ENCODE measurements at places on chromosomes 3 and 15.

DNA sequence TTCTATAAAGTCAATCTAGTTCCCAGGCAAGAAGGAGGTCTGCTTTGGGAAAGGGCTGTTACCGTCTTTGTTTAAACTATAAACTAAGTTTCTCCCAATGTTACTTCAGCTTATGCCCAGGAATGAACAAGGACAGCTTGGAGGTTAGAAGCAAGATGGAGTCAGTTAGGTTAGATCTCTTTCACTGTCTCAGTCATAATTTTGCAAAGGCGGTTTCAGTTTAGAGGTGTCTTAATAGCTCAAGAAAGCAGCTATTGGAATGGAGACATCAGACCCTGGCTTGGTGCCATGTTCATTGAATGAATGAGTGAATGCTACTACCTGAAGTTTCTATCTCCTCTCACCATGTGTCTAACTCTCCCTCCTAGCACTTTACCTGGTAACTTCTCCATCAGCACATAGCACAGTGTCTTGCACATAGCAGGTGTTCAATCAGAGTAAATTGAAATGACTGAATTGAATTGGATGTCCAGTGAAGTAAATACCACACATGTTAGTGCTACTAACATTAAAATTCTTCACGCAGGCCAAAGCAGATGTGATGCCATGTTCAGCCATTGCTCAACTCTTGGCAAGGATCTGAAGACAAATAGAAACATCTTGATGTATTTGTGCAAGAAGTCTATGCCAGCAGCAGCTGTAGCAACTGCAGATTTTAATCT lies 28.2 kb downstream of the CLEC3B start:
- DNase-seq, result peak; percentile 78

DNA sequence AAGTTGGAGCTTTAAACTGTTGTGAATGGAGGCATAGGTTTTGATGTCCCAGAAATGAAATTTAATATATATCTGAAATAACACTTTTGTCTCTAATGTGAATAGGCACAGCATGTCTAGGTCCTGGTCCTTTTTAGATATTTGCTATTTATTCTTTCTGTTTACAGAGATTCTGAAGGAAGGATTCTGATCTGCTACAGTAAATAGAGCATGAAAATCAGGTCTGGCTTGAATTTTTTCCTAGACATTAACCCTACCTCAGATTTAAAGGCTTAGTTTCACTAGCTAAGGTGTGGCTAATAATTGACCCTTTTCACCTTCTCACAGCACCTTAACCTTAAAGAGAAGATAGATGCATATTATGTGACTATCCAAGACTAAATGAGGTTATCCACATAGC lies 48.0 kb upstream of the SYNPR start:
- no peak for DNase-seq

- no peak for DNase-seq
Observed at GRCh38 chr15:85408270-85408746, 27.9 kb downstream of the AKAP13 start.

GRCh38 chr3:178420033-178420432 lies 116.2 kb upstream of the KCNMB2 start:
- DNase-seq, result no peak

DNA sequence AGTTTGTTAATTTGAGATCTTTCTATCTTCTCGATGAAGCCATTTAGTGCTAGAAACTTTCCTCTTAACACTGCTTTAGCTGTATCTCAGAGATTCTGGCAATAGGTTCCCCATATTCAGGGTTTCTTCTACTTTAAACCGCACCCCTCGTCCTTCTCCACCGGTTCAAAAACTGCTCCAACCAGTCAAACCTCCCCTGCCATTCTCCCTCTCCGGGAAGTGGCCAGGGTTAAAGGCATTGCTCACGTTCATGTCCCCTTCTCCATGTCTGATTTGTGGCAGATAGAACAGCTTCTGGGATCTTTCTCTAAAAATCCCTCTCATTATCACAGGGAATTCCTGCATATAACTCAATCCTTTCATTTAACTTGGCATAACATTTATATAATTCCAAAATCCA lies 14.4 kb downstream of the ALDH1L1 start:
- no peak for DNase-seq

DNA sequence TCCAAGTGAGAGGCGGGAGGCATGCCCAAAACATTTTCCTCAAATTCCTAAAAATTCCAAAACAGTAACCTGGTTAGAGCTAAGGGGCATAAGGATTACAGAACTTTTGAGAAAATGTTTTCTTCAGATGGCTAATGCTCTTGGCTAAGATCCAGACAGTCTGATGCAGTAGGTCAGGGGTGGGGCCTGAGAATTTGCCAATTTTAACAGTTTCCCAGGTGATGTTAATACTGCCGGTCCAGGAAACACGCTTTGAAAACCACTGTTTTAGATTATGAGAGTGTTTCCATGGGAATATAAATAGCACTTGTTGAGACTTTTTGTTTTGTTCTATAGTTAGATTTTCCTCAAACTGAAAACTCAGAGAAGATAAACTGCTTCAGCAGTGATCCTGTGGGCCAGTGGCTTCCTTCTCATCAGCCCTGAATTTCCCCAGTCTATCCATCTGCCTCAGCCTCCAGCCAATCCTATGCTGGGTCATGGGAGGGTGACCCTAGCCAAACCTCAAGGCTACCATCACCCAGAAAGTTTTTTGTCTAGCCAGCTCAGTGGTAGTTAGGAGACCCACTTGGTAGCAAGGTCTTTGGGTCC lies 71.6 kb upstream of the ACP3 start:
- peak; percentile 39 for DNase-seq

- peak; percentile 52 for DNase-seq
Observed at GRCh38 chr3:30319713-30320112, 286.7 kb upstream of the TGFBR2 start.

DNA sequence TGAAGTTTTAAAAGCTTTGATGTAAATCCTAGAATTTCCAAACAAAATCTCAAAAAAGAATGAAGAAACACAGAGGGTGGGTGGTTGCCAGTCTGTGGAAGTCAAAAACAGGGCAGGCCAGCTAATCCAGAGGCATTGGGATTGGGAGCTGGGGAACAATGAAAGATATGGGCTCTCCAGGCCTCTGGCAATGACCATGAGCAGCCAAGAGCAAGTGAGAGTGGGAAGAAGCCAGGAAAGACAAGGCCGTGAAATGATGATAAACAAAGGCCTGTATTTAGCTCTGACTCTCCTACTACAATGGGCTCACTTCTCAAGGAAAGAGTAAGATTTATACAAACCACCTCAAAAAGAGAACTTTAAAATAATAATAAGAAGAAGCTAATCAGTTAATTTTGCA lies 248.5 kb downstream of the ZMAT3 start:
- DNase-seq, result no peak

GRCh38 chr3:196557236-196557635 lies 11.1 kb downstream of the WDR53 start:
- no peak for DNase-seq

- DNase-seq, result peak; percentile 90
Observed at GRCh38 chr3:189995129-189995528, 125.6 kb downstream of the P3H2 start.

DNA sequence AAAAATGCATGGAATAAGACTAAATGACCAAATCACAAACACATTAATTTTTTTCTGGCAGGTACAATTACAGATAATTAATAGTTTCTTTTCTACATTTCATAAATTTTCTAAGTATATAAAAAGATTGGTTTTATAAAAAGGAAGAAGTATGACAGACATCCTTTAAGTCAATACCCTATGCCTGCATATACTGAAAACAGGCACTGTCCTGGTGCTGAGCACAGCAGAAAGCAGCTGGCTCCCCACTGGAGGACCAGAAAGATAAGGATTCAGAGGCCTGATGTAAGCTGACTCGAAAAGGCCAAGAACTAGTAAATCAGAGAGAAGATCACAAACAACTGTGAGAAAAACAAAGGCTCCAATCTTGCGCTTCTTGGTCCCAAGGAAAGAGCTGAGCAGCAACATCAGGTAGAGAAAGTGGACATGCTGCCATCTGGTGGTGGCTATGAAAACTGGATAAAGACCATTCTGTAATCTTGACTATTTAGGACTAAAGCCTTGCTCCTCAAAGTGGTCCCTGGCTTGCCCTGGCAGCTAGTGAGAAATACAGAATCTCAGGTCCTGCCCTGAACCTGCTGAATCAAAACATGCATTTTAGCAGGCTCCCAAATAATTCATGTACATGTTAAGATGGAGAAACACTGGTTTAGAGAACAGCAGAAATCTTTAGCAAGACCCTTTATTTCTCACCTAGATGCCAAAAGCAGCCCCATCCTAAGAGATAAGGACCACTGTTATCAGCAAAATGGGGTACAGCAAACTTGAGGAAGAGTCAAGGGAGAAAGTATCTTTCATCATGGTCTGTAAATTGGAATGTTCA lies 76.0 kb downstream of the TRANK1 start:
- peak; percentile 62 for DNase-seq

- no peak for DNase-seq
Observed at GRCh38 chr15:65381445-65382145, 3.8 kb upstream of the IGDCC3 start.

GRCh38 chr15:61824291-61824690 lies 236.0 kb downstream of the VPS13C start:
- DNase-seq, result no peak

GRCh38 chr15:78946493-78946892 lies 1.6 kb upstream of the CTSH start:
- no peak for DNase-seq

- DNase-seq, result no peak
Observed at GRCh38 chr15:92960996-92961681, 61.0 kb downstream of the CHD2 start.
